ENCODE measurements at places on chromosomes 6 and 20.
A peak's percentile ranks its signal among the peaks of the same experiment; 100 is the strongest.

DNA sequence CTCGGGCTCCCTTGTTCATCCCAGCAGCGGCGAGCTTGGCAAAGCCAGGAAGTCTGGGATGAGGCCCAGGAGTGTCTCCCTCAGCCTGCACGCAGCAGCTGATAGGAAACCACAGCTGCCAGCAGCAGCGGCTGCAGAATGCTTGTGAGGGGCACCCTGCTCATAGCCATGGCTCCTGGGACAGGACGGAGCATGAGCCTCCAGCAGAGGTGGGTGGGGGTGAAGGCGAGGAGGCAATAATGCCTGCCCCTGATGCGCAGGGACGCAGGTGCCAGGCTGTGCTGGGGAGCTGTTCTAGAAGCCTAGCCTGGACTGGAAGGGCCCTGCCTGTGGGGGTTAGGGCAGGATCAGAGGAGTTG lies 157.9 kb downstream of the CD83 start:
- peaks cover 27% of the 10 kb centered on the region for H3K4me1 ChIP-seq
- peaks cover 16% of the 10 kb centered on the region for H3K27me3 ChIP-seq
- no peak for DNase-seq
- no peak overlapping the region for H3K27ac ChIP-seq

- H3K4me3 ChIP-seq = no peak overlapping the region
- no peaks in the 10 kb centered on the region for H3K36me3 ChIP-seq
- peaks cover 12% of the 10 kb centered on the region for H3K27me3 ChIP-seq
- DNase-seq = no peak
- no peak overlapping the region for H3K27ac ChIP-seq
- no peaks in the 10 kb centered on the region for H3K4me1 ChIP-seq
Measured at GRCh38 chr20:6468423-6469116, 298.9 kb upstream of the BMP2 start.

DNA sequence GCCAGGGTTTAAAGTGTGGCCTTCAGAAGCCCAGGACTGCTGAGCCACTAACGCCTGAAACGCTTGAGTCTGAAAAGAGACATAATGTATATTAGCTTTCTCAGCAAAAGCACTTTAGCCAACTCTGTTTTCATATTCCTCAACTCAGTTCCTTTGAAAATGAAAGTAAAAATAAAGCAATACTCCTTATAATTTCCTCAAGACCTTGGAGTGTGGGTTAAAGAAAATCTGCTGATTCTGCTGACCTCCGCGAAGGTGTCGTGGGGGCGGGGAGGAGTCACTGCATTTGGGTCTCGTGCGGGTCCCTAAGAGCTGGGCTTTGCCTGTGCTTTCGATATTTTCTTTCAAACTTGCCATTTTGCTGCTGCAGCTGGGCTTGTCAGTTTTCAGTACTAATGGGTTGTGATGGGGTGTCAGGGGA lies 142.2 kb upstream of the ARID1B start:
- no peaks in the 10 kb centered on the region for H3K27me3 ChIP-seq
- DNase-seq = no peak
- no peaks in the 10 kb centered on the region for H3K36me3 ChIP-seq
- no peak overlapping the region for H3K4me3 ChIP-seq

GRCh38 chr20:8154638-8155037 lies 22.6 kb downstream of the PLCB1 start:
- H3K27ac ChIP-seq = no peak overlapping the region
- no peaks in the 10 kb centered on the region for H3K27me3 ChIP-seq
- DNase-seq = no peak
- H3K36me3 ChIP-seq = peaks cover 7% of the 10 kb centered on the region
- no peak overlapping the region for H3K4me3 ChIP-seq

- no peak for DNase-seq
- H3K4me1 ChIP-seq = no peaks in the 10 kb centered on the region
- peaks cover 9% of the 10 kb centered on the region for H3K27me3 ChIP-seq
- H3K4me3 ChIP-seq = no peak overlapping the region
Measured at GRCh38 chr6:170108890-170109587, 181.8 kb downstream of the DLL1 start.

GRCh38 chr6:38239719-38240451 lies 399.8 kb downstream of the BTBD9 start:
- no peak for DNase-seq
- no peak overlapping the region for H3K4me3 ChIP-seq
- no peaks in the 10 kb centered on the region for H3K27me3 ChIP-seq
- H3K36me3 ChIP-seq = no peaks in the 10 kb centered on the region

DNA sequence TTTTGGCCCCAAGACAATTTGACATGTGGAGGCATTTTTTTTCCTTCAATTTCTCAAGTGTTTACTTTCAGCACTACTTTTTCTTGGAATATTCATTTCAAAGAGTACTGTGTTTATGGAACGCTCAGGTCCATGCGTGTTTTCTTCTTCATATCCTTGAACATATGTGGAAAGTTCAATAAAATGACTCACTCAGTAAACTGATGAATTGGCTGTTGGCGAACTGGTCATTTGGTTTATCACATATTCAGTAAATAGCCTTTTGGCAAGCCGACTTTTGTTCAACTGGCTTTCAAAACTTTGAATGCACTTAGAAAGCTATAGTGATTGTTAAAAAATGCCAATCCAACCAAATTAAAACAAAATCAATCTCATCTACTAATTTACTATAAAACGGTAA lies 964.6 kb upstream of the SLC35B3 start:
- H3K27ac ChIP-seq = no peak overlapping the region
- DNase-seq = no peak
- H3K4me1 ChIP-seq = peaks cover 20% of the 10 kb centered on the region
- no peaks in the 10 kb centered on the region for H3K36me3 ChIP-seq
- H3K27me3 ChIP-seq = no peaks in the 10 kb centered on the region

DNA sequence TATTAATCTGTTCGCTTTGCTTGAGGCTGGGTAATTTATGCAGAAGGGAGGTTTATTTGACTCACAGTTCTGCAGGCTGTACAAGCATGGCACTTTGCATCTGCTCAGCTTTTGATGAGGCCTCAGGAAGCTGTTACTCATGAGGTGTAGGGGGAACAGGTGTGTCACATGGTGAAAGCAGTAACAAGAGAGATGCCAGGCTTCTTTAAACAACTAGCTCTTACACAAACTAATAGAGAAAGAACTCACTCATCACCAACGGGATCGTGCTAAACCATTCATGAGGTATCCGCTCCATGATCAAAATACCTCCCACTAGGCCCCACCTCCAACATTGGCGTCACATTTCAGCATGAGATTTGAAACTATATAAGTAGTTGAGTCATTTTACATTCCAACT lies 34.4 kb upstream of the GCLC start:
- H3K36me3 ChIP-seq = no peaks in the 10 kb centered on the region
- H3K4me1 ChIP-seq = peaks cover 34% of the 10 kb centered on the region
- no peak overlapping the region for H3K4me3 ChIP-seq
- H3K27ac ChIP-seq = no peak overlapping the region

DNA sequence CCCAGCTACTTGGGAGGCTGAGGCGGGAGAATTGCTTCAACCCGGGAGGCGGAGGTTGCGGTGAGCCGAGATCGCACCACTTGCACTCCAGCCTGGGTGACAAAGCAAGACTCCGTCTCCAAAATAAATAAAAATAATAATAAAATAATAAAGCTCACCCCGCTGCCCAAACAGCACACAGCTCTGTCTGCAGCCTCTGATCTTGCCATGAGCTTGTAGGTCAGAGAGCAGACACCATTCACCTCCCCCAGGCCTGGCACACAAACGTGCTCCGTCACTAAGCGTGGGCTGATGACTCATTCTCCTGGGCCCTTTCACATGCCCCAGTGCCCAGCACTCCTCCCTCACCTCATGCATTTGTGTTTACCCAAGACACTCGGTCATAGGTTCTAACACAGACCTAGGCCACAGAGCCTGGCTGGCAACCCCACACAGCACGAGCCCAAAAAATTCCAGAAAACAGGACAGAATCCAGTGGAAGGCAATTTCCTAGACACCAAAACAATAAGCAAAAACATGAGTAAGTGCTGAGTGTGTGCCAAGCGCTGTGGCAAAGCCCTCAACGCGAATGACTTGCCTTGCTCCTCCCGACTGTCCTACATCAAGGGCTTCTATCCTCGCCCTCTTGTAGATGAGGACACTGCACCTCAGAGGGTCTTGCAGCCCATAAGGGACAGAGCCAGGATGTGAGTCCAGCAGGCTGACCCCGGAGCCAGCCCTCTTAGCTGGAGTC lies 18.0 kb downstream of the ATP9A start:
- no peak for DNase-seq
- H3K36me3 ChIP-seq = peaks cover 5% of the 10 kb centered on the region
- H3K27ac ChIP-seq = peak overlapping the region; percentile 5
- no peak overlapping the region for H3K4me3 ChIP-seq
- H3K27me3 ChIP-seq = no peaks in the 10 kb centered on the region

DNA sequence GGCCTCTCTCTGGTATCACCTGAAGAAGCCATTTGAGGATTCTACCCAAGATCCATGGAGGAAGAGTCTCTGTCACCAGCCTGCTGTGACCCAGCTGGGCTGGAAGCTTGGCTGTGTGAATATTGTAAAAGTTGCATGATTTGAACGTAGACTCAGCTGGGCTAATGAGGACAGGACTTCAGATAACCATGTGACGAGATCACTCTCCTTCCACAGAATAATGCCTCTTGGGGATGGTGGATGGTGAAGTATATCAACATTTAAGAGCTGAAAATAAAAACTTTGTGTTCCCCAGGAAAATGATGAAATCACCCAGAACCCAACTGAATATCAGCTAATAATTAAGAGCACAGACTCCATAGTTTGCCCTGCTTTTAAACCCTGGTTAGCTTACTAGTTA lies 427.9 kb downstream of the CD83 start:
- DNase-seq = no peak
- no peak overlapping the region for H3K4me3 ChIP-seq
- H3K27ac ChIP-seq = no peak overlapping the region
- H3K36me3 ChIP-seq = no peaks in the 10 kb centered on the region

GRCh38 chr6:137652961-137653705 lies 158.9 kb upstream of the OLIG3 start:
- peaks cover 8% of the 10 kb centered on the region for H3K36me3 ChIP-seq
- DNase-seq = no peak
- H3K4me1 ChIP-seq = peaks cover 36% of the 10 kb centered on the region
- no peaks in the 10 kb centered on the region for H3K27me3 ChIP-seq

- no peak for DNase-seq
- H3K4me1 ChIP-seq = peaks cover 25% of the 10 kb centered on the region
- H3K27ac ChIP-seq = peak overlapping the region; percentile 57
- no peak overlapping the region for H3K4me3 ChIP-seq
Measured at GRCh38 chr20:17885544-17885943, 83.0 kb downstream of the SNX5 start.

GRCh38 chr6:28865401-28866204 lies 58.2 kb downstream of the TRIM27 start:
- H3K36me3 ChIP-seq = no peaks in the 10 kb centered on the region
- peaks cover 10% of the 10 kb centered on the region for H3K27me3 ChIP-seq
- H3K4me1 ChIP-seq = peaks cover 14% of the 10 kb centered on the region

DNA sequence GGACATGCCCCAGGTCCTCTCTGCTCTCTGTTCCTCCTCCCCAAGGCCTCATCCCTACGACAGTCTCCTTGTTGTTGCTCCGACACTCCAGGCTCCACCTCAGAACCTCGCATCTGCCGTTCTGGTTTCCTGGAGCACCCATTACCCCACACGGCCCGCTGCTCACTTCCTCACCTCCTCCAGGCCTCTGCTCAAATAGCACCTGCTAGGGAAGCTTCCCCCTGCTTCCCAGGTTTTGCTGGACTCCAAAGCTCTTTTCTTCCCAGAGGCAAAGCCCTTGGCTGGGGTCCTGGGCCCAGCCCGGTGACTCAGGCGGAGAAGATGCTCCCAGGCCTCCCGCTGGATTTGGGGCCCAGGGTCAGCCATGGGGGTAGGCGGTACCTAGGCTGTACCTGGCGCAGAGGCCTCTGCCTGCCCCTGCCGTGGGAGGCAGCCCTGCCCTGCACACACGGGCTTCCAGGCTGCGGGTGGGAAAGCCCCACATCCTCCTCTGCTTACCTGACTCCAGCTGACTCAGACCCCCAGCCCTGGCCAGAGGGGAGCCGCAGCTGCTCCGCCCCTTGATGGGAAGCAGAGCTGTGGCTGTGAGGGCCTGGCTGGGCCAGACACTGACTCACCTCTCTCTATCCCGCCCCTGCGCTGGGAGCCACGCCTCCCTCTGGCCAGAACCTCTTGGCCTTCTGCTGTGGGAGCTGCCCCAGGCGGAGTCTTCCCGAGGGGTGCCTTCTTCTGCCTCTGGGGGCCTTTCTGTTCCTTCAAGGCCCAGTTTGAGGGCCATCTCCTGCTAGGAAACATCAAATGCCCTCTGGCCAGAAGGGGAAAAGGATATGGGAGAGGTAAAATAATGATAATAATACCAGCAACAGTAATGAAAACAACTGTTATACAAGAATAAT lies 130.5 kb downstream of the CEBPB start:
- peaks cover 23% of the 10 kb centered on the region for H3K4me1 ChIP-seq
- peak; percentile 51 for DNase-seq
- H3K27ac ChIP-seq = peak overlapping the region; percentile 95
- no peaks in the 10 kb centered on the region for H3K36me3 ChIP-seq

GRCh38 chr6:7245668-7246393 lies 67.2 kb downstream of the SSR1 start:
- no peak for DNase-seq
- H3K4me3 ChIP-seq = no peak overlapping the region

GRCh38 chr6:68951270-68951669 lies 316.2 kb downstream of the ADGRB3 start:
- peaks cover 14% of the 10 kb centered on the region for H3K27me3 ChIP-seq
- H3K36me3 ChIP-seq = peaks cover 2% of the 10 kb centered on the region
- H3K4me3 ChIP-seq = no peak overlapping the region
- no peaks in the 10 kb centered on the region for H3K4me1 ChIP-seq
- H3K27ac ChIP-seq = no peak overlapping the region

DNA sequence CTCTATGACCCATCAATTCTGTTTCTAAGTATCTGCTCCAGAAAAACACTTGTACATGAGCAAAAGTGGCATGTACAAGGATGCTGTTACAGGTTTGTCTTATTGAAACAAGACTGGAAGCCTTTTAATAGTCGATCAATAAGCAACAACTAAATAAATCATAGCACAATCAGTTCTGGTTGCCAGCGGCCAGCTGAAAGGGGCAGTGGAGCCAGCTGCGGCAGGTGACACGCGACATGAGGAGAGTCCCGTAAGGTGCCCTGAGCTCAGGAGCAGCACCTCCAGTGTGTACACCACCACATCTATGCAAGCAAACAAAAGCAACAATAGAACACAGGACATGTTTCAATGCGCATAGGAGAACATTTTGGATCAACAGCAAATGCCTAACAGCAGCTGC lies 20.7 kb upstream of the NNAT start:
- no peaks in the 10 kb centered on the region for H3K36me3 ChIP-seq
- H3K4me3 ChIP-seq = no peak overlapping the region
- no peak for DNase-seq
- no peaks in the 10 kb centered on the region for H3K4me1 ChIP-seq

Data from mesothelial cell of epicardium (in vitro differentiated cells).